ENCODE measurements at places on chromosomes 1 and 21.

- peak overlapping the region; percentile 53 for H3K27ac ChIP-seq
- no peaks in the 10 kb centered on the region for H3K36me3 ChIP-seq
- peaks cover 33% of the 10 kb centered on the region for H3K4me1 ChIP-seq
These were observed 302.8 kb upstream of the ADAMTS5 start for GRCh38 chr21:27269644-27270043.

GRCh38 chr1:247548769-247549182 lies at the start of gene GCSAML:
Gene GCSAML, plus strand, starts transcription at chr1:247549134. Its CDS starts 58 bp downstream, at chr1:247549192.
- no peak within 1 kb of the TSS for H3K4me3 ChIP-seq
- H3K36me3 ChIP-seq, result no peaks in the 10 kb centered on the region
- no peak for DNase-seq
- no peak within 1 kb of the TSS for H3K27ac ChIP-seq
- H3K4me1 ChIP-seq, result no peaks in the 10 kb centered on the region
- no peaks in the 10 kb centered on the region for H3K27me3 ChIP-seq

GRCh38 chr1:63828322-63829044 lies 54.7 kb downstream of the ROR1 start:
- no peaks in the 10 kb centered on the region for H3K36me3 ChIP-seq
- peaks cover 27% of the 10 kb centered on the region for H3K4me1 ChIP-seq
- no peak overlapping the region for H3K4me3 ChIP-seq
- no peaks in the 10 kb centered on the region for H3K27me3 ChIP-seq

GRCh38 chr1:29124366-29125236 lies 898 bp upstream of the TMEM200B start:
- peak overlapping the region; percentile 75 for H3K4me3 ChIP-seq
- no peak for DNase-seq
- no peaks in the 10 kb centered on the region for H3K27me3 ChIP-seq
- H3K4me1 ChIP-seq, result peaks cover 56% of the 10 kb centered on the region
- peak overlapping the region; percentile 94 for H3K27ac ChIP-seq
- H3K36me3 ChIP-seq, result no peaks in the 10 kb centered on the region

- H3K4me3 ChIP-seq, result no peak overlapping the region
- no peak for DNase-seq
- no peaks in the 10 kb centered on the region for H3K36me3 ChIP-seq
- H3K27ac ChIP-seq, result no peak overlapping the region
- peaks cover 19% of the 10 kb centered on the region for H3K4me1 ChIP-seq
- H3K27me3 ChIP-seq, result no peaks in the 10 kb centered on the region
These were observed 35.7 kb downstream of the PALMD start for GRCh38 chr1:99681583-99681982.

DNA sequence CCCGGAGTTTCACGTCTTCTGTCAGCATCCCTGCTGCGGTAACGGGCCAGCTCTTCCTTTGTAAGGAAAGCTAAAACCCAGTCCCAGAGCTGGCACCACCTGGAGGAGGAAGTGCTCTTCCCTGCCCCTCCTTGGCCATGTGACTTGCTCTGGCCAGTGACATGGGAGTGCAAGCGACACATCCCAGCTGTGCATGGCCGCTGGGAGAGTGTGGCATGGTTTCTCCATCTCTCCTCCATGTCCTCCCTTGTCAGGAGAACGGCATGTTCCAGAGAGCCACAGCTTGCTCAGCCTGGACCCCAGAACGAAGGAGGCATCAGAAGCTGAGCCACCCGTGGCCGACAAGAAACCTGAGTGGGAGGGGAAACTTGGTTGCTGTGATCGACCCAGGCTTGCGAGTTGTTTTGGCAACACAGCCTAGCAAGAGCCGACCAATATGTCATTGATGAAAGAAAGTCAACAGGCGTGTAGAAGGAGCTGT lies 2.7 kb upstream of the PRXL2B start:
- no peak overlapping the region for H3K27ac ChIP-seq
- H3K27me3 ChIP-seq, result no peaks in the 10 kb centered on the region
- H3K4me3 ChIP-seq, result no peak overlapping the region

All from vagina (tissue), 2 donors.